GM12864 (cell line): ENCODE measurements at places on chromosomes 16 and 17.

GRCh38 chr17:48571826-48572417 lies 6.2 kb downstream of the HOXB4 start:
- no peak for DNase-seq

- no peak for DNase-seq
Measured at GRCh38 chr17:37567137-37567536, 42.1 kb downstream of the SYNRG start.

GRCh38 chr17:12390631-12391030 lies 275.1 kb upstream of the MYOCD start:
- DNase-seq: no peak

DNA sequence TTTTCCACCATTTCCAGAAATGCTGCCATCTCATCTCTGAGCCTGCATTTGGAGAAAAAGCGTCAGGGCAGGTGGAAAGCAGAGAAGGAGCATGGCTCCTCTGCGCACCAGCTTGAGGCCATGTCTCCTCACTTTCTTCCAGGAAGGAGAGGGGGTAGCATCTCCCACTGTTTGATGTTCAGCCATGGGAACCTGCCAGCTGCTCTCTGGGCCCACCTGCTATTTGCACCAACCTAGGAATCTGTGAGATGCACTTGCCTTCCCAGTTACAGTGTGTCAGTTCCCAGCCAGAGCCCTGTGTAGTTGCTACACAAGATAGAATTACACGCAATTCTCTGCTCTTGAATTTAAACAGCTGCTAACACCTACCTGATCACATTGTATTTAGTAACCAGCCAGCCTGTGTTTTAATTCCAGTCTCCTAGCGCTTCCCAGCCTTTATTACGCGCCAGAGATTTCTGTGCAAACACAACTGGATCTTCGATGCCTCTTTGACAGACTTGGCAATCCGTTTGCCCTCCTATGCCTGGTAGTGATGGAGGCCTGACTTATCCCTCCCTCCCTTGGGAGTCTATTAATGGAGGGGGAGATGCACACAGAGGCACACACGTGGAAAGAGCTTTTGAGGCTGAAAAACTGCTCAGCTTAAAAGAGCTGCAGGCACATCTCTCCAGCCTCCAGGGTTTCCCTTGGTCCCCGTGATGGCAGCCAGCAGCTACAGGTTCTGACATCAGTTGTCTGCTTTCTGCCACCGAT lies 98.1 kb upstream of the SEC14L1 start:
- DNase-seq: no peak

- DNase-seq: no peak
Measured at GRCh38 chr17:45857977-45858708, 13.5 kb downstream of the SPPL2C start.

DNA sequence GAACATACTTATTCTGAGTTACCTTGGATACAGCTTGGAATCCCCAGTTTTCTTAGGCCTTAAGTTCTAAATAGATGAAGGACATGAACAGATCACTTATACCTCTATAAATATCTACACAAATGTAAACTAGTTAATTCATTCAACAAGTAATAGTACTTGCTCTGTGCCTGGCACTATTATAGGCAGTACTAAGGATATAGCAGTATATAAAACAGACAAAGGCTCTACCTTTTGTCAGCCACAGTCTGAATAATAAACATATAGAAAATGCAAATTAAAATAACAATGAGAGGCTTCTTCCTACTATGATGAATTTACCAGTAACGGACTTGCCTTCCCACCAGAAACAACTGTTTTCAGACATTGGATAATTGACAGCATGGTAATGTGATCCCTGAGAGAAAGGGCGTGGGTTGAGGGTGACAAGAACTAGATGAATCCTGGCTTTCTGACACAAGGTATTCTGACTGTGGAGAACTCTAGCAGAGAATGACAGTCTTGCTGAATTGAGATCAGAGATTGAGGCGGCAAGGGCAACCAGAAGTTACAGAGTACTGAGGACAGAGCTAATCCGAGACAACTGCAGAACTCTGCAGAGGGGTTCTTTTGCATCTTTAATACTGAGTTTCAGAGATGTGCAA lies 170.5 kb downstream of the TANC2 start:
- no peak for DNase-seq

DNA sequence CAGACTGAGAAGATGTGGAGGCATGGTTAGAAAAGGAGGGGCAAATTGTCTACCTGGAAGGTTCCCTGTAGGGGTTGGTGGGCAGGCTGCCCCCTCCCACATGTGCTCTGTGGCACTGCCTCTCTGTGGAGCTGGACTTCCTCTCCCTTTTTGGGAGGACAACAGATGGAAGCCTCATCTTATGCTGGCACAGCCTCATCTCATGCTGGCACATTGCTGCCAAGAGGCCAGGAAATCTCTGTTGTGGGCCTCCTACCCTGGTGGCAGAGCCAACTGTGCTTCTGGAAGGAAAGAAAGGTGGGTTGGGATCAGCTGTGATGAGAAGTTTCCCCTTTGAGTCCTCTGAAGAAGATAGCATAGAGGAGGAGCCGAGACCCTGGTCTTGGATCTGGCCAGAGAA lies 19.7 kb upstream of the BRD7 start:
- DNase-seq: no peak

DNA sequence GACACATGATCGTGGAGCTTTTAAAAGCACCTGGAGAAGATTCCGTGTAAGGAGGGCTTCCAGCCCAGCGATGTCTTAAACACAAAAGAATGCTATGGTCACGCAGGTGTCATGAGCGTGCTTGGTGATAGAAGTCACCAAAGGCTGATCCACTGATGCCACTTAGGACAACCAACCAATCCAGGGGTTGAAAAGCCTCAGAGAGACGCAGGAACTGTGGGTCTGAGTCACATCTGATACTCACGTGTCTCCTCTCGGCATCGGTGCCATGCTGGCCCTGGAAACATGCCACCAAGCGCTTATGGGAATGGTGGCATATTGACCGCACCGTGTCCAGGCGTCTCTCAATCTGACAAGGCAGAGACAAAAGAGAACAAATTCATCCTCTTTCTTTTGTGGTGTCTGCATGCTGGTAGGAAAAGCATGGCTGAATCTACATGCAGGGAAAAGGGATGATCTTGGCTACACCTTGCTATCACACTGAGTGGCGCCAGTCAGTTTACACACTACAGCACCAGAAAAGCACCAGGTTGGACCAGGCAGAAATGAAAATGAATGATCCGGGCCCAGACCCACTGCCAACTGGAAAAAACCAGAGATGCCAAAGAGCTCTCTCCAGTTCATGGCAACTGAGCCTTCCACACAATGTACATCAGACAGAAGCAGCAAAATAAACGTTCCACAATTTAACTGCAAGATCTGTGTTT lies 38.0 kb downstream of the ARHGAP17 start:
- DNase-seq: no peak

- DNase-seq: no peak
Measured at GRCh38 chr16:47036201-47036600, 62.7 kb upstream of the DNAJA2 start.

GRCh38 chr17:47270946-47271705 lies 17.5 kb downstream of the ITGB3 start:
- DNase-seq: no peak

GRCh38 chr17:48123111-48123510 lies 15.5 kb downstream of the SNX11 start:
- DNase-seq: no peak

DNA sequence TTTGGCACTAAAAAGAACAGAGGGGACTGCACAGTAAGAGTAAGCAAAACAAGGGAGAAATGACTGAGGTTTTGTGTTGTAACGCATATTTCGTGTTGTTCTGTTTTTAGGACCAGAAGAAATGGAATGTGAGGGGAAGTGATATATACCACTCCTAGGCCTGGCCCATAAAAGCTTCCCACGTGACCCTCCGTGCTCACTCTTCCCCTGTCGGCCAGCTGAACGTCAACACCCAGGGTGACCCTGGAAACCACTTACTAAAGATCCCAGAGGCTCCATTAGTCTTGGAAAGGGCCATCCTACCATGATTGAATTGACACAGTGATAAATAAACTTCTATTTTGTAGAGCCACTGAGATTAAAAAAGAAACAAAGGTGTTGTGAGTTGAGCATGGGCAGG lies 79.8 kb downstream of the HELZ start:
- DNase-seq: no peak

DNA sequence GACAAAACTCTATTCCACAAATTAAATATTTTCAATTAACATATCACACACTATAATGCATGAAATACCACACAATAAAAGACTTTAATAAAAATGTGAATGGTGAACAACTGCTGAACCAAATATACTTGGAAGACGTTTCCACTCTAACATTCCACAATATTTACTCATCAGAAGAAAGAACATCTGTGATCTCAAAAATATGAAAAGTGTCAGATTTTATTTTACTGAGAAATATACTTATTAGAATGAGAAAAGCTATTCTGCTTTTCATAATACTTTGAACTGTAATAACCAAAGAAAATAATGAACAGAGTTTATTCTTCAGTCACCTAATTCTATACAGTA lies 181.8 kb upstream of the AXIN2 start:
- DNase-seq: no peak

- no peak for DNase-seq
Measured at GRCh38 chr16:49049191-49049590, 232.4 kb downstream of the CBLN1 start.

DNA sequence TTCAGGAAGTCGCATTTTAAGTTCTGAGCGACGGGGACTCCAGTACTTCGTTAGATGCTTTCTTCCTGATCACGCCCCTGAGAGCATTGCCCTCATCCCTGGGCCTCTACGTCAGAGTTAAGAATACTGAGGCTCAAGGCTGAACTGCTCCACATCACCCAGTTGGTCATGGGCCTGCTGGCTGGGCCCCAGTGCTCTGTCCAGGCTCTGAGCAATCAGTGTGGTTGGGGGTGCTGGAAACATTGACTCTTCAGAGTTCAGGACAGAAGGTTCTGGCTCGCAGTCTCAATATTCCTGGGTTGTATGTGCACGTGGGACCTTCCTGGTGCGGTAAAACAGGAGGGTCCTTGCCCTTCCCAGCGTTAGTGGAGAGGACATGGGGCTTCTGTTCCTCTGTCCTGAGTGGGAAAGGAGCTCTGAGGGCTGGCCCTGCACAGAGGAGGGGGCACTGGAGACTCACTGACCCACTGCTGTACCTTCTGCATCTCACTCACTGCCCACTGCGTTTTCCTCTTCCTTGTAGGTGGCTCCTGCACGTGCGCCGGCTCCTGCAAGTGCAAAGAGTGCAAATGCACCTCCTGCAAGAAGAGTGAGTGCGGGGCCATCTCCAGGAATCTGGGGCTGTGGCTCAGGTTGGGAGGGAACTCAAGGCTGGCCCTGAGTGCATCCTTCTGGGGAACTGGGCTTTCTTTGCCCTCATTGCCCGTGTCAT lies 518 bp downstream of the MT1E start:
- DNase-seq: no peak

- DNase-seq: no peak
Measured at GRCh38 chr17:39828443-39828842, 35.7 kb downstream of the IKZF3 start.

- no peak for DNase-seq
Measured at GRCh38 chr17:29572691-29573557, 4.4 kb downstream of the TP53I13 start.

DNA sequence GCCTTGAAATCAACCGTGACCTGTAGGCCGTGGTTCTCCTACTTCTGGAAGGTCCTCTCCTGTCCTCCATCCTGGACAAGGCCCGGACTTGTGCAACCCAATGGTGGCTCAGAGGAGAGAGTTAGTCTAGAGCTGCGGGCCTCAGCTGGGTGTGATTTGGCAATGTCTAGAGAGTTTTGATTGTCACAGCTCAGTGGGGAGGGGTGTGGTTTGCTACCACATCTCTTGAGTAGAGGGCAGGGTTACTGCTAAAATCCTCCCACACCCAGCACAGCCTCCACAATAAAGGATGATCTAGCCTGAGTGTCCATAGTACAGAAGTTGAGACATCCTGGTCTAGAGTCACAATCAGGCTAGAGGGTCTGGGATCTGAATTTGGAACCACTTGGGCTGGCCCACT lies 40.3 kb downstream of the MYH13 start:
- DNase-seq: no peak

- DNase-seq: no peak
Measured at GRCh38 chr17:28759256-28759865, 15.6 kb downstream of the TRAF4 start.
